DMS79 (cell line): ENCODE measurements at places on chromosomes 2 and 18.

DNA sequence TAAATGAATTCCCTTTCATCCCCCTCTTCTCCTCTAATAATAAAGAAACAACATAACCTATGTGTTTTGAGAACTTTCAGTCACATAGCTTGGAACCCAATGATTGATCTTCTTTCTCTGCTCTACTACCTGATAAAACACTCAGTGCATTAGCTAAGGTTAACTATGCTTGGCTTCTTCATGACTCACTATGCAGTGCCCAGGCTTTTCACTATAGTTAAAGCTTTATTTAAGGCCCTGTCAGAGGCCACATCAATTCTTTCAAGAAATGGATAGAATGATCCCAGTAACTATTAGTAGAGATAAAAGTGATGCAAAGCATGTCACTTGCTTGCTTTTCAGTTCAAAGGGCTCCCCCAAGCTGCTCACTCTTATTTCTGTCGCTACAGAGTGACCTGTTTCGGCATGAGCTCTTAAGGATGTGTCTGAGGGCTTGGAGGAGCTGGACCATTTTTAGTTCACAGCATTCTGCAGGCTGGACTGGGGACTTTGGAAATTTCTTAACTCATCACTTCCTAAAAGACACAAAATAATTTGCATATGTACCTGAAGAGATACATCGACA is 384.0 kb downstream of the LRRTM1 start:
- DNase-seq: no peak

GRCh38 chr2:23719716-23720115 is 207.2 kb downstream of the ATAD2B start:
- no peak for DNase-seq

DNA sequence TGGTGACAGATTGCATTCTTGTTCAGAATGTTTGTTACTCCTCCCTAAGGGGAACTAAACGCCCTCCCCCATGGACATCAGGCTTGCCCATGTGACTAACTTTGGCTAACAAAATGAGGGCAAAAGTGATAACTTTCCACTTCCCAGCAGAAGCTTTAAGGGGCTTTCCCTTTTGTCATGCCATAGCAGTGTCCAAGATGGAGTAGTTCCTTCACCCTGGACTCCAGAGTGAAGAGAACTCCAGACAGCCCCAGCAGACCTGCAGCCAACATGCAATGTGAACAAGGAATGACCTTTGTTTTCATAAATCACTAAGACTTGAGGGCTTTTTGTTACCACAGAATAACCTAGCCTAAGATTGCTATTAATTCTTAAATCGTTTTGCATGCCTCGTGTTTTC is 163.5 kb downstream of the ZEB2 start:
- DNase-seq: no peak

- DNase-seq: no peak
Observed at GRCh38 chr2:235378246-235378645, 115.6 kb upstream of the AGAP1 start.

DNA sequence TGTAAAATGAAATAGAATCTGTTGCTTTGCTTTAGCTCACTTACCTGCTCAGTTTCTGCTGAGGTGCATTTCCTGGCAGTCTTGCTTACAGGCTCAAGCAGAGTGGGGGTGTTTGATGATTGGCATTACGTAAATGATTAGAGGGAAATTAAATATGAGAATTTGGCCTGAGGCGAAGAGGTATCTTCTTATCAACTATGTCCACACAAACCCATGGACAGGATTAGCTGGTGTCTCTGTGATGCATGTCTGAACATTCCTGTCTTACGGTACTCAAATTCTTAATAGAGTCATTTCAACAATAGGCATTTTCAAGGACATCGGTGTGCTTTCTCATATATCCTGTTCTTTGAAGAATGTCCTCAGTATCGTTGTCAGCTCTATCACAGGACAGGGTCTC is 102.1 kb downstream of the PRPF40A start:
- DNase-seq: no peak

- DNase-seq: no peak
Observed at GRCh38 chr2:69744456-69744855, 2.5 kb downstream of the ANXA4 start.

DNA sequence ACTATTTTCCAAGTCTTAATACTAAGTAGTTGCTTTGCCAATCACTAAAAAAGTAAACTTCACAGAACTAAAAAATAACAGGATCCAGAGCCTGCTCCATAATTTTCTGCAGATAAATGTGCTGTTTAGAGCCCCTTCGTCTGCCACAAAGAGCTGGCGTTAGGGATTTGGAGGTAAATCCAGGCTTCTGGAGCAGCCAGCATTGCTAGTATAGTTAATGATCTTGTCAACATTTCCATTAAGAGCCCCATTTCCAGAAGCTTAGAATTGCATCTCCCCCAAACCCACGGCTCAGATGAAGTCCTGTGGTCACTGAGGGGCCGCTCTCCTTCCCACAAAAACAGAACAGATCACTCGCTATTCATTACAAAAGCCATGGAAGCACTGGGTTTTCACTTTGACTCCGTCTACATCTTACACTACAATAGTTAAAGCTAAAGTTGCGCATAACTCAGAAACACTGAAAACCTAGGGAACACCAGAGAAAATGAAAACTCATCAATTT is 41.9 kb downstream of the ZNF516 start:
- no peak for DNase-seq

GRCh38 chr2:148592791-148593190 is 51.8 kb upstream of the EPC2 start:
- DNase-seq: no peak

GRCh38 chr2:39851651-39852110 is 72.6 kb upstream of the THUMPD2 start:
- no peak for DNase-seq

- no peak for DNase-seq
Observed at GRCh38 chr2:218428846-218429558, 10.1 kb downstream of the VIL1 start.

DNA sequence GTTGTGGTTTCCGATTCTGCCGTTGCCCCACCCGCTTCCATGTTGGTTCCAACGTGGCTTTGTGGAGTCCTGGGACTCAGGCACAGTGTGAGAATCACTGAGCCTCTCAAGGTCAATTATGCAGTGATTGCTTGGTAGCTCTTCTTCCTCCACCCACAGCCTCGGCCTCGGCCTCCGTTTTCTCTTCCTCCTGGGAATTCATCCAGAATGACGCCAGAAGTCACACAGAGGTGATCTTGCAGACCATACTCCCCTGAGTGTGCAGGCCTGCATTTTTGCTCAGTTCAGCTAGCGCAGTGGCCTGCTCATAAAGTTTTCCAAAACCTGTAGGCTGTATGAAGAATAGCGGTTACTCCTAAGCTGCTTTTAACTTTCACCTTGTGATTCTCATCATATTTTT is 273.3 kb downstream of the GBX2 start:
- no peak for DNase-seq

DNA sequence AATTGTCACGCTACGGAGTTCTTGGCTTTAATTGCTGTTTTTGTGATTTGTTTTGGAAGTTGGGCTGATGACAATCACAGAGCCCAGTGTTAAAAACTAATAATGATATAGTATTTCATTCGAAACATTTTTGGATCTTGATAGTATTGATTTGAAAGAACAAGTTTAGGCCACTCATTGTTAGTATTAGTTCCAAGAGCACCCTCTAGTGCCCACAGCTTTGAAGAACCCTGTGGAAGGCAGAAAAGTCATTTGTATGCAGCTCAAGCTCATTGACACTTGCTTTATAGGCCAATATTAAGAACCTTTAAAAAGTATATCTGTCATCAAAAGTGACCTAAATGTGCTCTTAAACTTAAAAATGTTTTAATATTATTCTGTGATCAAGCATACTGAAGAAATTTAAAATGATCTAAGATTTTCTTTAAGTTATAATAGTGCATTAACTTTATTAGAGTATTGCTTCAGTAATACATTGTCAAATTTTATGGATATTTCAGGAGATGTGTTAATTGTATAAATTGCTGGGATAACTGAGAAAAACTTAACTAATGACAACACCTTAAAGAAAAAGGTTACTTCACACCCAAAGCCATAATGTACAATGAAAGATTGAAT is 191.0 kb downstream of the GRB14 start:
- no peak for DNase-seq

- no peak for DNase-seq
Observed at GRCh38 chr2:36613801-36614200, 15.8 kb upstream of the FEZ2 start.

- no peak for DNase-seq
Observed at GRCh38 chr18:22346401-22346952, 71.2 kb downstream of the CTAGE1 start.

DNA sequence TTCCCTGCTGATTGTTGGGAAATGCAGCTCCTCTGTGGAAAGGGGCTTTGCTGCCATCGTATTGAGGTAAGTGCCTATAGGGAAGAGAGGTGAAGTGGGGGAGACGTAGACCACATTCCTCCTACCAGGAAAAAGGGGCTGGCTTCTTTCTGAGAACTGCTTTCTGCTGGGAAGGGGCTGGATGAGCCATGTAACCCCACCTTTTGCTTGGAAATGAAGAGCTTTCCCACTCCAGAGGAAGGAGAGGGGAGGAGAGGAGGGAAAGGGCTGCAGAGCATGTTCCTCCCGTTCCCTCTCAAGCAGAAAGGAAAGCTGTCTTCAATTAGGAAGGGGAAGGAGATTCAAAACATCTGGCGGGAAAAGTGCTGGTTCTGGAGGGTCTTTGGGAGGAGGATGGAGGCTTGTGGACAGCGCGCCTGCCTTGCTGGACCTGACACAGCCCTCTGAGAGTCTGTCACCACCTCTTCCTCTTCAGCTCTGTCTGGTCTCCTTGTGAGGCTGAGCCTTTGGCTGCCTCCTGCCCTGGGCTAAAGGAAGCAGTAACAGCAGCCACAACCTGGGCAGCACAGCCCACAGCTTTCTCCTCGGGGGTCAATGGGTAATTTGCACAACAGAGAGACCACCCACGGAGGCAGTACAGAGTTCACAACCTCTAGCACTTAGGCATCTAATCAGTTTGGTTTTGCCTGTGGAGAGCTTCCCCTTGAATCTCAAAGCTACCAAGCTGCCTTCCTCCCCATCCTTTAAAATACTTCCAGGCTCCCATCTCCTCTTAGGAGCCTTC is 410.0 kb upstream of the TNP1 start:
- no peak for DNase-seq

GRCh38 chr18:56569416-56569815 is 69.0 kb downstream of the TXNL1 start:
- no peak for DNase-seq

DNA sequence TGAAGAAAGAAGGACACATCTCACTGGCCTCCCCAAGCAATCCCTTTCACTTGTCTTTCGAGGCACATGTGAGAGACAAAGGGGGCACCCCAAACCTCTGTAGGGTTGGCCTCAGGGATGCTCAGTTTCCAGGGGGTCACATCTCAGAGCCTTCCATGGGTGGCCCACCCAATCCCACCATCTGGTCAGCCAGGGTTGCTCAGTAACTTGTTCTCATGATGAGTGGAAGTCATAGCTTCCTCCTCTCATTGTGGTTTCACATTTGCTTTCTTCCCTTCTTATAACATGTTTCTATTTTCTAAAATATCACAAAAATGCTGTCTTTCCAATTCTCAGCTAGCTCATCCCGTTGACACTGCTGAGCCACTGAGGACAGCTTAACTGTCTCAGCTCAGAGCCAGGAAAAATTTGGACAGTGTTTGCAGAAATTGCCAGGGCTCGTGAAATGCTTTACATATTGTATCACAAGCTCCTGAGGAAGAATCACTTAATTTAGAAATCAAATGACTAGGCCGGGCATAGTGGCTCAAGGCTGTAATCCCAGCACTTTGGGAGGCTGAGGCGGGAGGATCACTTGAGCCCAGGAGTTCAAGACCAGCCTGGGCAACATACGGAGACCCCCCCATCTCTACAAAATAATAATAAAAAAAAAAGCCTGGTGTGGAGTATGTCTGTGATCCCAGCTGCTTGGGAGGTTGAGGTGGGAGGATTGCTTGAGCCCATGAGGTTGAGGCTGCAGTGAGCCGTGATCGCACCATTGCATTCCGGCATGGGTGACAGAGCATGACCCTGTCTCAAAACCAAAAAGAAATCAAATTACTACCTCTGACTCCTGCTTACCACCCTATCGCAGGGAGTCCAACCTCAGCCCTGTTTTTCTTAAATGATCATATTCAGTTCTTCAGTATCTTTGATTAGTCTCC is 129.3 kb downstream of the PRKCE start:
- DNase-seq: no peak

DNA sequence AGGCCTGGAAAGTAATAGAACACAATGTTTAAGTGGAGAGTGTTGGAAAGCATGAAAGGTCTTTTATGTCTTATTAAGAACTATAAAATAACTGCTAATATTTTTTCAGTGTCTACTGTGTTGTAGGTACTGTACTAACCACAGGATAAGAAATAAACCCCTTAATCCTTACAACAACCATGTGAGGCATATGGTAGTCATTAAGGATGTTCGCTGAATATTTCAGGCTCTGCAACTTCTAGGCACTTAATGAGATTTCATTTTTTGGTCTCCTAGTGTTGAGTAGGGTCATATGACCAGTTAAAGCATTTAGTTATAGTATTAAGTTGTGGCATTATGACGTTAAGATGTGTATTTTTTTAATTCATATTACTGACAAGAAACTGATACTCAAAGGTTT is 346.6 kb upstream of the KCNH7 start:
- DNase-seq: no peak

DNA sequence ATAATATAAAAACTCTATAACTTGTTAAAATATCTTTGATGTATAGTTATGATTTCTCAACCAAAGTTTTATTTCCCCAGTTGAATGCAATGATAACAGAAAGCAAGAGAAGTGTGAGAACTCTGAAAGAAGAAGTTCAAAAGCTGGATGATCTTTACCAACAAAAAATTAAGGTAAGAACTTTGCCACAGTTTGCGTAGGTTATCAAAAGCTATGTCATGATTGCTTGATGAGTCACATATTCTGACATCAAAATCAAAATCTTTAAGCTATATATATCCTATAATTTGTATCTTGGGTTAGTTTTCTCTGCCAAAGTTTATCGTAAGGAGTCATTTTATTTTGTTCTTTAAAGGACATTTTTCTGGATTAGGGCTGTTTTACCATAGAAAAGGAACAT is 35.0 kb downstream of the NDC80 start:
- no peak for DNase-seq

GRCh38 chr2:28437918-28438317 is 45.3 kb downstream of the FOSL2 start:
- no peak for DNase-seq

DNA sequence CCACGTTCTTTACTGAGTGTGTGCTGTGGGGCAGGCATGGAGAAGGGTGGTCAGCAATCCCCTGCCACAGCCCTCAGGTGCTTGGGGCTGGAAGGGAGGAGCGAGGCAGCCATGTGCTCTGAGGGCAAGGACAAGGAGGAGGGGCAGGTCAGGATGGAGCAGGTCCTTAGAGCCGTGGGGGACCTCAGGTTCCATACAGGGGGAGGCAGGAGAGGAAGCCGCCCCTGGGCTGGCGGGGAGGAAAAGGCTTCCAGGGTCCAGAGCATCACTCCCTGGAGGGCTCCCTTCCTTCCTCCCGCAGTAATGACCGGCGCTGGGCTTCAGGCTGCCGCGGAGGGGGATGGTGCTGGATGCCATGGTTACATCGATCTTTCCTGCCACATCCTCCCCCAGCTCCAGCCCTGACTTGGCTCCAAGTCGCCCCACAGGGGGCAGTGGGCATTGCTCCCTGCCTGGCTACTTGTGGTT is 6.6 kb downstream of the GAREM2 start:
- no peak for DNase-seq
